ENCODE measurements at places on chromosomes 12 and 14.

DNA sequence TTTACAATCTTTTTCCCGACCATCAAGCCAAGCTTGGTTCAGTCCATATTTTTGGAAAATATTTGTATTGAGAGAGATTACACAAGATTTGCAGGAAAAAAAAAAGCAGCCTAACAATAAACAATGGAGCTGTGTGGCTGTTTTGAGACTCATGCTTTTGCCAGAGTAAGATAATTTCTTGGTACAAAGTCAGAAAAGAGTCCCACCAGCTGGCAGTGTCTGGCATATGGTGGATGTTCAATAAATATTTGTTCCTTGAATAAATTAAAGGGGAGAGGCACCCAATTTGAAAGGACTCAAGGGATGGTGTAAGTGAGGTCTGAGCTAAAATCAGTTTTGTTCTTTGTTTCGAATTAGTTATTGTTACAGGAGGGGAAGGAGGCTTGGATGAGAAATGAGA is 78.1 kb upstream of the RPH3A start:
- no peak for DNase-seq

GRCh38 chr12:48201516-48201915 is 1.6 kb downstream of the OR10AD1 start:
- DNase-seq, result no peak

DNA sequence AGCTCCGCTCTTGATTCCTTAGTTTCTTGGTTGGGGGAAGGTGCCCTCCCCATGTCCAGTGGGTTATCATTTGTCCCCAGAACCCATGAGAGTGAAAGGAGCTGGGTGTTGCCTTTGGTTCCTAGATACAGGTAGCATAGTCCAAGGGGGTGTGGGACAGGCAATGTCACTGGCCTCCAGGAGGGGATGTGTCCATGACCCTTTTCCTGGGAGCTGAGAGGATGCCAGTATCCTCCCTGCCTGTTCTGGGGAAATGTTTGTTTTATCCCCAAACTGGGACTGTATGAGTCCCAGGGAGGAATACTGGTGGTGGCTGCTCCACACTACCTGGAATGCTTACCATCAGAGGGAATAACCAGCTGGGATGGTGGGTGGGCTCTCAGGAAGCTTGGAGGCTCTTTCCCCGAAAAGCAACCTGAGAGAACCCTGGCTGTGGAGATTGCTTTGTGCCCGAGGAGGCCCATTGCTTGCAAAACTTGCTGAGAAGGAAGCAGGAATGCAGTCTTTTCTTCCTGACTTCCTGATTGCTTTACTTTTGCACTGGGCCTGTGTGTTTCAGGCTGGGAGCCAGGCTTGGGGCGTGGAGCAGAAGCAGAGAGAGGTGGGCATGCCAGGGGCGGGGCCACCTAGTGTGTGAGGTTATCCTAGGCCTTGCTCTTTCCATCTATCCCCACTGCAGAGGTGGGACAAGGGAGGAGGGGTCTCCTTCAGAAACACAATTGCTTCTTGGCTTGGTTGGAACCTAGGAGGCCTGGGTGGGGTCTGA is 715 bp upstream of the SLC10A1 start:
- no peak for DNase-seq

DNA sequence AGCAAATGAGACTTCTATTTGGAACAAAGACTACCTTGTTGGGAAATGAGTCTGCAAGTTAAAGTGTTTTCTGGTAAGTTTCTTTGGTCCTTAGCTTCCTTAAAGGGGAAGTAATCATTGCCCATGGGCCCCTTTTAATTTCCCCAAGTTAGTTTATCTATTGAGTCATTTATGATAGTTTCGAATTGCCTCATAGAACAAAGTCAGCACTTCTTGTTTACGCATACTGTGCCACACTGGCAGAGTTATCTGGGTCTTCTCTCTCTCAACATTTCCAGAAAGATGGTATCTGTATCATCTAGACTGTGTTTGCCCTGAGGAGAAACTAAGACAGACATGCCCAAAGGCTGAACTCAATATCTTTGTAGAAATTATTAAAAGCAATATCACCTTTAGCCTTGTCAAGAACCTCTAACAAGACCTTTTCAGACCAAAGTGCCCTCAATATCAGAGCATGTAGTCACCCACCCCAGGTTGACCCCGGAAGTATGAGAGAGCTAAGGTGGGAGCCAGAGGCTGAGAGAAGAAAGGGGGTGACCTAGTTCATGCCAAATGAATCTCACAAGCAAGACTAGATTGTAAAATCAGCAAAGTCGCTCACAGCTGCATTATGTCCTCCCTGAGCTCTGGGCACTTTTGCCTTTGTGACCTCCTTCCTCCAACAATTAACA is 40.0 kb downstream of the GPR65 start:
- DNase-seq, result no peak

GRCh38 chr12:112112409-112113133 is 4.0 kb upstream of the NAA25 start:
- no peak for DNase-seq

- no peak for DNase-seq
These were observed 127.1 kb downstream of the NELL2 start for GRCh38 chr12:44748950-44749468.

GRCh38 chr12:76890151-76891143 is 11.6 kb upstream of the CSRP2 start:
- DNase-seq, result no peak

- DNase-seq, result no peak
These were observed 20.2 kb downstream of the CCDC177 start for GRCh38 chr14:69554500-69554899.

DNA sequence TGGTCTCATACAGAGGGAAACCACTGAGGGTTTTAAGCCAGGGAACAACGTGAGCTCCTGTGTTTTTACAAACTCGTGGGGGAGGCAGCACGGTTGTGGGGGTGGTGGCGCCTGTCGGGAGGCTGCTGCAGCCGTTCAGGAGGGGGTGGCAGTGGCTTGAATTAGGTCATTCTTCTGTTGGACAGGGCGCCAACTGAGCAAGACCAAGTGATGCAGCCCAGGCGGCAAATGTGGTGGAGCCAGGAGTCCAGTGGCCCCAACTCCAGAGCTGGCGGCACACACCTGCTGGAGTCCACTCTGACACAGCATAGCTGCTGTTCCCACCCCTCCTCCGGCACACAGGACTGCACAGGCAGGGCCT is 27.8 kb downstream of the FBRSL1 start:
- no peak for DNase-seq

DNA sequence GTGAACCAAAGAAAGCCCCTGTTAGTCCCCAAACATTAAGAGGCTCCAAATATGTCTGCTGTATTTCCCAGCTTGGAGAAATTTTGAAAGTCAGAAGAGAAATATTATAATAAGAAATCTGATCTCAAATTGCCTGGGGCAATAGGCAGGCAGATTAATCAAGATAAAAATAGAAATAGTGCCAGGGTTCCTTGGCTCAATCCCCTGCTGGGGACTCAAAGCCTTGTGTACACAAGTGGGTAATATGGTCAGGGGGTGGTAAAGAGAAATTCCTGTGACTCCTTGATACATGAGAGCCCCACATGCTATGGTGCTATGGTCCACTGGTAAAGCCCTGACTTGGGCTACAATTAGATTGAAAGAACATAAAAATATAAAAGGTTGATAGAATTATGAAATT is 41.3 kb upstream of the ARID2 start:
- DNase-seq, result peak; percentile 4

GRCh38 chr14:21875791-21876190 is 202.2 kb upstream of the OR4E1 start:
- no peak for DNase-seq

DNA sequence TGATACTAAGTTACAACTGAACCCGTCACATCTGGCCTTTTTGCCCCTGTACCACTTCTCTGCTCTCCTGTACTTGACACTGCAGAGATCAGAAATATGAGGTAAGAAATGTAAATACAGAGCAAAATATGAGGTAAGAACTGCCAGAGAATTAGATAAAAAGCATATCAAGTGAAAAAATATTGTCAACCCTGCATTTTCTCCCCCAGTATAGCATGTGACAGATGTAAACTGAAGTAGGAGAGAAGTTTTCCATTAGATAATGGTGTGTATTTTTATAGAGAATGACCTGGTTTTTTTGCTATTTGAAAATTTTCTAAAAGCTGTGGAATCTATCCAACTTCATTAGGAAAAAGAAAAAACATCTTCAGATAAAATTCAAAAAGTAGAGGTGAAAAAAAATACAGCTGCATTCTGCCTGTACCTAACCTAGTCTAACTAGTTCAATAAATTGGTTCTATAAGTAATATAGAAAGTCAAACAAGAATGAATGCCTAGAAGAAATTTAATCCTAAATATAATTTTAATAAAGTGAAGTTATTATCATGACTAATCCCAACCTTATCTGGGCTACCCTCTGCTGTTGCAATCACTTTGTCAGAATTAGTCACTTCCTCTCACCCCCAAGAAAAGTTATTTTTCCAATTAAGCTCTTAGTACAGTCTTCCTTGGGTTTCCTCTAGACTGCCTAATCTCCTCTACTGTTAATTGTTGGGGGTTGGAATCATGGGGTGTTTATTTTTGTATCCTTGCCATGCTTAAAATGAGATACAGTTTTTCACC is 210.0 kb downstream of the RASSF9 start:
- DNase-seq, result no peak

GRCh38 chr12:93018610-93019009 is 89.5 kb upstream of the EEA1 start:
- DNase-seq, result no peak

- no peak for DNase-seq
These were observed 237.4 kb upstream of the PWP1 start for GRCh38 chr12:107448198-107448597.

DNA sequence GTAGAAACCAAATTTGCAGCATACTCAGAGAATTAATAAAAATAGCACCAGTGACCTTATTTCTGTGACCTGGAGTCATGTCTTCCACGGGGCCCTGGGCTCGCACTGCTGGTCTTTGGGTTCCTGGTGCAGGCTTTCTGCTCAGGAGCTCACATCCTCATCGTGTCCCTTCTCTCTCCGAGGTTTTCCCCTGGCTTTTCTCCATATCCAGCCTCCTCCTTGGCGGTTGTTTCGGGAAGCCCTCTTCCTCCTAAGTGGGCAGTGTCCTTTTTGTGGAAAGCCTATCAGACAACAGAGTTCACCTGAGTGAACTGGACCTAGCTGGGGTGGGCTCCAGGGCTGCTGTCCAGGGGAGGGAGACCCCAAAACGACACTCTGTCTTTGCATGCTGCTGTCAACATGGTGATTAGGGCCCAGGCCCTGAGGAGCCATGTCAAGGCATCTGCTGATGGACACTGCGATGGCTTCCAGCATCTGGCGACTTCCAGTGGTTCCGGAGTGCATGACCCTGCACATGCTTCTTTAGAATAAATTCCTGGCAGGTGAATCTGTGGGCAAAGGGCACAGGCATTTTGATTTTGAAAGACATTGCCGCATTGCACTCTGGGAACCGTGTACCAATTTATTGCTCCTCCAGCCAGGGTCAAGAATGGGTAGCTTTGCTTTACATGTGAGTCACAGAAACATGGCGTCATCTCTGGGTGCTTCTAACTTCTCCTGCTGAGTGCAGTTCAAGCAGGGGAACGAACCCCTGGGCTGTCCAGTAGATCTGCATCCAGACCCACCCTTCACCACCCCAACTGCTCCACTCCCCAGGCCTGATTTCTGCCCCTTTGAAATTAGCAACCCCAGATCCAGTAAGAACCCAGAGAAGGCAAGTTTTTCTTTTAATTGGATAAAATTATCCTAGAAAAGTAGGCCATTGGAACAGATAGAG is 136.8 kb downstream of the ADGRD1 start:
- DNase-seq, result no peak

- DNase-seq, result no peak
These were observed 12.8 kb downstream of the PGF start for GRCh38 chr14:74942608-74943007.

- no peak for DNase-seq
These were observed 25.6 kb downstream of the MNAT1 start for GRCh38 chr14:60760209-60760608.

DNA sequence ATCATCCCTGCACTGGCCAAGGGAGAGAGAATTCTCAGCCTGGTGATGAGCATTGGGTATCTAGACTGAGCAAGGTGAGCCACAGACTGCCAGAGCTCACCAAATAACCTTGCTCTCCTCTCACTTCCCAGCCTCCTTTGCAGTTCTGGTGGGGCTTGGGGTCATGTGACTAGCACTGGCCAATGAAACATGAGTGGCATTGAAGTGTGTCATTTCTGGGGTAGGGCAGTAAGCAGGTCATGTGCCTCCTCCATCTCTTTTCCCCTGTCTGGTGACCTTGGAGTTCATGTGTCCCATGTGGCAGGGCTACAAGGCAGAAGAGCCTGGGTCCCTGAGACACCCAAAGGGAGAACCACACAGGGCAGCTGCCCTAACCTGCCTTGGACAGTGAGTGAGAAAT is 3.6 kb upstream of the KRT72 start:
- no peak for DNase-seq

GRCh38 chr14:57739516-57739915 is 126.4 kb downstream of the SLC35F4 start:
- no peak for DNase-seq

GRCh38 chr14:33062881-33063280 is 124.2 kb downstream of the NPAS3 start:
- DNase-seq, result no peak

GRCh38 chr12:54701940-54702592 is 53.9 kb upstream of the DCD start:
- DNase-seq, result peak; percentile 52

- DNase-seq, result no peak
These were observed 46.9 kb downstream of the BEGAIN start for GRCh38 chr14:100540141-100540925.

DNA sequence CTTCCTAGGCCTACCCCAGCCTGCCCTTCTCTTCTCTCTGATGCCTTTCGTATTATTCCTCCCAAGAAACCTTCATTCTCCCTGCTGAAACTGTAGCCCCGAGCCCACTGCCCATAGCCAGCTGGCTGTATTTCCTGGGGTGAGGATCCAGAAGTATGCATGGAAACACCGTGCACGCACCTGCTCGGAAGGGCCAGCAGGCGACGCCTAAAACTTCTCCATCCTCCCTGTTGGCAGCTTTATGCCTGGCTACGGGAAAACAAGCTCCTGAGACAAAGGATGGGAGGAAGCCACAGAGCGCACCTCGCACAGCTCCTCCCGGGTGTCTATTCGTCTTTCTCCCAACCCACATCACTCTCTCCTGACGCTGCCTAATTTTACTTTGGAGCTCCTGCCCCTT is 69.0 kb upstream of the CAPRIN2 start:
- DNase-seq, result no peak

DNA sequence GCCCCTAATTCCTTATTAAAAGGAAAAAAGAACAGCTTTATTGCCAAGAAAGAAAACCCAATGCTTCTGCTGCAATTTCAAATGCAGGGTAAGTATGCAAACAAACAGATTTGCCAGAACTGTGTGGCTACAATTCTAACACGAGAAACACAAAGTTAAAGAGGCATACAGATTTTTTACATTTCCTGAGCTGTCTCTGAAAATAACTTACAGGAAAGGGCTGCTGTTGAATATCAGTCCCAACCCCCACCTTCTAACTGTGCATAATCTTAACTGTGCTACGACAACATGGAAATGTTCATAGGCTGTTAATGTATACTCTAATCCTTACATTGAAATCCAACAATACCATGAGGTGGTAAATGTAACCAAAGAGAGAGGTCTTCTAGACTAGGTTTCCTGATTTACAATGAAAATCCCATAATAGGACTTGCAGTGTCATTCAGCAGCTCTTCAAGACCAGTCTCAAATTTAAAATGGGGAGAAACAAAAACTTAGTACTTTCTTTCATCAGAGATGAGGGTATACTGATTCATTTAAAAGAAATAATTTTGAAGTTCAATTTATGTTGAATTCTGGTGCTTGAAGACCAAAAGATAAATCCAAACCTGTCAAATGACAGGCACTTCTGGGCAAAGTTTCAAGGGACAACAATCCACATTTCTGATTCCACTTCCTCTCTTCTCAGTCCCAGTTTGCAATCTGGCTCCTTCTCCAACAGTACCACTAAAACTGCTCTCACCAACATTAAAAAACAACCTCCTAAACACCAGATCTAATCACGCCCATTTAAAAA is 14.4 kb downstream of the FGD6 start:
- DNase-seq, result no peak

Measured in renal cortex interstitium (tissue), 15 donors.